Ascending aorta (tissue), 2 donors: ENCODE measurements at places on chromosomes 16 and 17.

GRCh38 chr17:73722165-73722564 is 77.9 kb upstream of the SDK2 start:
- DNase-seq: no peak

GRCh38 chr17:3966720-3967363 is 2.6 kb upstream of the ATP2A3 start:
- no peak for DNase-seq

DNA sequence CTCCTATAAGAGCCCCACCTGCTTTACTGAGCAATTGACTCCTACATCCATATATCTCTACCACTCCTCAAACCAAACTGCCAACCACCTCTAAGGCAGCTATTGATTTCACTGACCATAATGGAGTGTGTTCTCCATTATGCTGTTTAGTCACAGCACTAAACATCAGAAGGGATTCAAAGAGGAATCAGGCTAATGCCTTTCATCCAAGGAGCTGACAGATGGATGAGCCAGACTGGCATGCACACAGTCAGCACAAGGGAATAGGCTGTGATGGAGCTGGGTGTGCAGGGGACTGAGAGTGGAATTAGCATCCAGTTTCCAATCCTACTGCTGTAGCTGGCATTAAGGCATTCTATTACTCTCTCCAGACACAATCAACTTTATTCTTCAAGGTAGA is 88.7 kb upstream of the CCL2 start:
- DNase-seq: no peak

DNA sequence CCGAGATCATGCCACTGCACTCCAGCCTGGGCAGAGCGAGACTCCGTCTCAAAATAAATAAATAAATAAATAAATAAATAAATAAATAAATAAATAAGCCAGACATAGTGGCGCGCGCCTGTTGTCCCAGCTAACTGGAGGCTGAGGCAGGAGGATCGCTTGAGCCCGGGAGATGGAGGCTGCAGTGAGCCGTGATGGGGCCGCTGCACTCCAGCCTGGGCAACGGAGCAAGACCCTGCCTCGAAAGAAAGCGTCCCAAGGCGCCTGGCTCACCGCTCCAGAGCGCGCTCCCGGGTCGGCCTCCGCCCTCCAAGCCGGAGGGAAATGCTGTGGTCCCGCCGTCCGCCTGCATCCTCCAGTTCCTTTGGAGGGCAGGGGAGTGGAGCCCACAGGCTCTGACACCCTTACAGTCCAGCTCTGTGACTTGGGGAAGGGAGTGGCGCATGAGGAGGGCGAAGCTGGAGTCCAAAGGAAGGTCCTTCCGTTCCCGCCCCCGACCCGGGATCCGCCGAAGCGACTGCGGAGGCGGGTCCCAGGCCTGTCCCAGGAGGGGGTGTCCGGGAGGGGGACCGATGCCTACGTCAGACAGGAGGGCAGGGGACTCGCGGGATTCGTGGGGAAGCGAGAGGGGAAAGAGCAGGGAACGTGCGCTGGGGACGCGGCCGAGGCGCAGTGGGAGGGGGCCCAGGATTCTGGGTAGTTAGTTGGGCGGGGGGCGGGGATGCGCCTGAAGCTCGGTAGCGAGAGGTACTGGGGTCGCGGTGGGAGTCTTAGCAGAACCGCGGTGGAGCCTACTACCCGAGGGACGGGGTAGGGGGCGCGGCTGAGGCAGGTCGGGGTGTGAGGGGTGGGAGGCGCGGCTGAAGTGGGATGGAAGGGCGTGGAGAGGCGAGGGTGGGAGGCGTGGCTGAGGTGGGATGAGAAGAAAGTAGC is 8.4 kb upstream of the TRPV2 start:
- peak; percentile 86 for DNase-seq

DNA sequence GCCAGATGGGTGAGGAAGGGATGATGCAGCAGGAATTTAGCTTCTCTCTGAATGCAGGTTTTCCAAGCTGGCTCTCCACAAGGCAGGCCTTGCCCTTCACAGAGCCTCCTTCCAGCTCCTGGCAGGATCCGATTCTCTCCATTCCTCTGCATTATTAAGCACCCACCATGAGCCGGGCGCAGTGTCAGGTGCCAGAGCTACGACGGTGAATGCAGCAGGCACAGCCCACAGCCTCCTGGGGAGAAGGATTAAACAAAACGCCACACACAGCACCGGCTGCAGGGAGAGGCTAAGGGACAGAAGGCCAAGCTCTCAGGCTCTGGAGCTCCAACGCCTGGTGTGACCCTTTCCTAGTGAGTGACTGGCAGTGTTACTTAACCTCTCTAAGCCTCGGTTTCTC is 7.1 kb upstream of the MT2A start:
- no peak for DNase-seq

GRCh38 chr17:35799942-35800341 is 4.5 kb upstream of the MMP28 start:
- peak; percentile 83 for DNase-seq

- peak; percentile 80 for DNase-seq
Observed at GRCh38 chr17:36188891-36189306, 7.7 kb downstream of the CCL3L1 start.

DNA sequence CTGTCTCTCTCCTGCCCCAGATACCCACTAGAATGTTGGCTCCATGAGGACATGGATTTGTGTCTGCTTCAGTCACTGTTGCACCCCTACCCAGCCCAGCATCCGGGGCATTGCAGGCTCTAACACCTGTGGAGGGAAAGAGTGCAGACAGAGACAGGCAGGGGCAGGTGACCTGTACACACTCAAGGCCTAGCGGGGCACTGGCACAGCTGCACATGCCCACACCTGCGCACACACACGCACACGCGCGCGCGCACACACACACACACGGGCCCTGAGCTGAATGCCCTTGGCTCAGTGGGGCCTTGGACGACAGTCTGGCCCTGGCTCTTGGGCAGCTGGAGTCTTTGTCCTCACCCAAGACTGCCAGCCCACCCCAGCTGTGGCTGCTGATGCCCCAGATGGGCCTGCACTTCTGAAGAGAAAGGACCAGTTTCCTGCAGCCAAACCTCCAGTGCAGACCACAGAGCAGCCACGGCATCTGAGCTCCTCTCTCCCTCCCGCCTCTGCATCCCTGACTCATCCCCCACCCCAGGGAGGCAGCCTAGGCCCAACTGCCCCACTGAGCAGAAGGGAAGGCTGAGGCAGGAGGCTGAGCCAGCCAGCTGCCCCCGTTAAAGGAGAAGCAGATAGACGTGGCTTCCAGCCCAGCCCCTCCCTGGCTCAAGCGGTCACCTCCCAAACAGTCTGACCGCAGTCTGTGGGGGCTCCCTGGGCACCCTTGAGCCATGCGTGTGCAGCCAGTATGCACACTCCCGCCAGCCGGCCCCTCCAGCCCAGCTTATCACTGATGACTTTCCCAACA is 12.3 kb upstream of the RAI1 start:
- DNase-seq: no peak

GRCh38 chr17:10183931-10184930 is 14.2 kb downstream of the GAS7 start:
- no peak for DNase-seq

DNA sequence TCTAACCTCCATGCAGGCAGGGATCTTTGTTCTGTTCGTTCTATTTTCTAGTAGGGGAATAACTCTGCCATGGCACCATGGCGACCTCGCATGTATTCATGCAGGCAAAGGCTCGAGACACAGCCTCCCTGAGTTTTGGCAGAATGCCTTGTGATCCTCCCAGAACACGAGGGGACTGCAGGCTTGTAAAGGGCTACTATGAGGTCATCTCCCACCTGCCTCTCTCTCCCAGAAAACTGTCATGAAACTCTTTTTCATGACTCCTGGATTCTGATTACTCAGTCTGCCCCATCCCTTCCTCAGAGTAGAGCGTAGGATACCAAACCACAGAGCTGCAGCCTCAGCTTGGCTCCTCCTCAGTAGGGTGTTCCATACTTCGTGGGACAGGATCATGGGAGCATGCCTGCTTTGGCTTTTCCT is 64.3 kb downstream of the IGF2BP1 start:
- DNase-seq: no peak

DNA sequence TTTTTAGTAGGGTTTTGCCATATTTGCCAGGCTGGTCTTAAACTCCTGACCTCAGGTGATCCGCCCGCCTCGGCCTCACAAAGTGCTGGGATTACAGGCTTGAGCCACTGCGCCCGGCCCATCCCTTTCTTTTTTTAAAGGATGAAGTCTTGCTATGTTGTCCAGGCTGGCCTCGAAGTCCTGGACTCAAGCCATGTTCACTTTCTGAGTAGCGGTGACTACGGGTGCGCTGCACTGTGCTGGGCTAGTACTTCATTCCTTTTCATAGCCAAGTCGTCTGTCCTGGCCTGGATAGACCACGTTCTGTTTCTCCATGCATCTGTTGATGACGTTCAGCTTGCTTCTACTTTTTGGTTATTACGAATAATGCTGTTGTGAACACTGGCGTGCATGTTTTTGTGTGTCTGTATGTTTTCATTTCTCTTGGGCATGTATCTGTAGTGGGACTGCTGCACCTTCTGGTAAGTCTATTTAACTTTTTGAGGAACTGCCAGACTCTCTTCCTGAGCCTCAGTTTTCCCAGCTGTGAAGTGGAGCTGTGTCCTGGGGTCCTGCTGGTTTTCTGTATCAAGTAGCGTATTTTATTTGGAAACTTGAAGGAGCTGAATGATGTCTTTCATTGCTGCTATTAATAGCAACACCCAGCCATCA is 40.0 kb upstream of the GSE1 start:
- no peak for DNase-seq

DNA sequence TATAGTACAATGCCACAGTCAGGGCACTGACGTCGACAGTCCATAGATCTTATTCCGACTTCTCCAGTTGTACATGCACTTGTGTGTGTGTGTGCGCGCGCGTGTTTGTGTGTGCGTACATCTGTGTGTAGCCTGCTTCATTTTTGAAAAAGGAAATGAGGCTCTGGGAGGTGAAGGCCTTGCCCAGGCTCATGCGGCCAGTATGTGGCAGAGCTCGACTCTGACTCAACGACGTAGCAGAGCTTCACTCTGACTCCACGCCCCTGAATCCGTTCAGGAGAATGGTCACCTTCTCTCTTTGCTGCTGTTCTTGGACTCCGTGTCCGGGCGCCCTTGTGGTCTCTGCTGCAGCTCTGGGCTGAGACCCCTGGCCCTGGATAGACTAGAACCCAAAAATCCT is 81.6 kb upstream of the CIBAR2 start:
- no peak for DNase-seq

- DNase-seq: no peak
Observed at GRCh38 chr17:82041144-82041814, 3.8 kb upstream of the DCXR start.

DNA sequence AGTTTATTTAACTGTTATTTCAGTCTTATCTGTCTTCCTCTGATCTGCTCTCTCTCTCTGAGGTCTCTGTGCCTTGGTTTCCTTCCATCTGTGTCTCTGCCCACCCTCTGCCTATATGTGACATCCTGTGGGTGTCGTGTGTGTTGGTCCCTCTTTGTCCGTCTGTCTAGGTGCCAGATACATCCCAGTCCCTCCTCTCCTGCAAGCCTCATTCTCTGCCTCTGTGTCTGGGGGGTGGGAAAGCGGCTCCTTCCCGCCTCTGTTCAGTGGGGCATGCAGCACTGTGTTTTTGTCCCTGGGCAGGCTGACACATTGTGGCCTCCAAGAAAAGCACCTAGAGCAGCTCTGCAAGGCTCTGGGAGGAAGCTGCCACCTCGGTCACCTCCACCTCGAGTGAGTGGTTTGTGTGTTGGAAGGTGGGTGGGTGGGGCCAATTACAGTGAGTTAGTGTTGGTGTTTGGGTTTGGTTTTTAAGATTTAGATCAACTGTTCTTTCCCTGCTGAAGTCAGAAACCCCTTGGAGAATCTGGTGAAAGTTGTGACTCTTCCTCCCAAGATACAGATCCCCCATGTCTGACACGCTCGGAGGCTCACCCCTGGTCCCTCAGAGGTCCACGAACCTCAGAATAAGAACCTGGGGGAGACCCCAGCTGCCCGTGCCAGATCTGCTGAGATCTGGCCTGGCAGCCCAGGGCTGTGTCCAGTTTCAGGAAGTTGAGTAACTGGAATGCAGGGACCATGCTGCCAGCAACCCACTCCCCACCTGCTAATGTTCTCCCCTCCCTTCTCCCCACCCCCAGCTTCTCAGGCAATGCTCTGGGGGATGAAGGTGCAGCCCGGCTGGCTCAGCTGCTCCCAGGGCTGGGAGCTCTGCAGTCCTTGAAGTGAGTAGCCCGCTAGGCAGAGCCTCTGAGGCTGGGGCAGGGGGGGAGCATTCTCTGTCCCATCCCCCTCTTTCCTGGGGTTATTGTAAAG is 50.9 kb upstream of the CPNE2 start:
- no peak for DNase-seq

- no peak for DNase-seq
Observed at GRCh38 chr17:62219221-62219899, 154.3 kb upstream of the MED13 start.

DNA sequence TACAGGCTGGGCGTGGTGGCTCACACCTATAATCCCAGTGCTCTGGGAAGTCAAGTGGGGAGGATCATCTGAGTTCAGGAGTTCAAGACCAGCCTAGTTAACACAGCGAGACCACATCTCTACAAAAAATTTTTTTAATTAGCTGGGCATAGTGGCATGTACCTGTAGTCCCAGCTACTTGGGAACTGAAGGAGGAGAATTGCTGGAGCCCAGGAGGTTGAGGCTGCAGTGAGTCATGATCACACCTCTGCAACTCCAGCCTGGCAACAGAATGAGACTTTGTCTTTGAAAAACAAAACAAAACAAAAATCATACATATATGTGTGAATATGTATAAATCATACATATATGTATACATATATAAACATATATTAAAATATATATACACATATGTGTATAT is 54.1 kb upstream of the MARCHF10 start:
- DNase-seq: no peak

- DNase-seq: no peak
Observed at GRCh38 chr16:49419006-49419405, 45.4 kb downstream of the C16orf78 start.

- DNase-seq: no peak
Observed at GRCh38 chr17:56648806-56649205, 55.3 kb downstream of the NOG start.

GRCh38 chr16:72983241-72983640 is 64.7 kb downstream of the ZFHX3 start:
- DNase-seq: peak; percentile 55

DNA sequence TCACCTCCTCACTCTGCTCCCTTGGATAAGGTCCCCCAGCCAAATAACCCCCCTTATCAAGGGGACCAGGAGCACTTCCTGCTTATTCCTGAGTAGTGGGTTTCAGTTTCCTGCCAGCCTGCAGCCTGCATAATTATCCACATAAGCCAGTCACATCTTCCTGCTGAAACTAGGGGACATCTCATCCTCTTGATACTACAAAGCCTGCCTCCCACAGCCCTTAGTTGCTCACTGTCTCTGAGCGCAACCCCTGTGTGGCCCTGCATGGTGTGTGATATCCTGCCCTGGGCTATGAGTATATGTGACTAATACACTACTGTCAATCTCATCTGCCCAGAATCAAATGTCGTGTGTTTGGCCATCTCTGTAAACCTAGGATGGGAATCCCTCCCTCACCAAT is 8.0 kb upstream of the XYLT2 start:
- no peak for DNase-seq

- no peak for DNase-seq
Observed at GRCh38 chr16:57882792-57883191, 80.5 kb upstream of the KIFC3 start.
